ENCODE measurements at places on chromosomes 6 and 20.

DNA sequence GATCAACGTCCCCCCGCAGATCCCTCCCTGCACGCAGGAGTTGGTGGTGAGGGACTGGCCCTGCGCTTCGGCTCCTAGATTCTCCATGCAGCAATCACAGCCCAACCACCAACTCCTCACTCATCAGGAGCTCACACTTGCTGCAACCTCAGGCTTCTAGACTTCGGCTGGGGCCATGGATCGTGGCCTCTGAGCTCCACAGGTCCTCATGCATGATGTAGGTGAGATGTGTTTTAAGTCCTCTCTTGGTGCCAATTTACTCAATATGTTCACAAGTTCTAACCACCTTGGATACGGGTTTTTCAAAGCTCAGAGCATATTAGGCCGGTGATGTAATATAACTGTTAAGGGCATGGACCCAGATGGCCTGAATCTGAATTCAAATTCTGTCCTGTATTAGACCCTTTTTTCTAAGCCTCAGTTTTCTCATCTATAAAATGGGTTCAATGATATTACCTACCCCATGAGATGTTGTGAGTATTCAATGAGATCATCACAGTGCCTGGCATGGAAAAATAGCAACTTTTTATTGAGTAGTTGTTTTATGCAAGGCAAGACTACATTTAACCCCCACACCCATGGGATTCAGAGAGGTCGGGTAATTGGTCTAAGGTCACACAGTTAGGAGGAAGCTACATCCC, 31.0 kb downstream of the SUN5 start:
- DNase-seq = no peak

DNA sequence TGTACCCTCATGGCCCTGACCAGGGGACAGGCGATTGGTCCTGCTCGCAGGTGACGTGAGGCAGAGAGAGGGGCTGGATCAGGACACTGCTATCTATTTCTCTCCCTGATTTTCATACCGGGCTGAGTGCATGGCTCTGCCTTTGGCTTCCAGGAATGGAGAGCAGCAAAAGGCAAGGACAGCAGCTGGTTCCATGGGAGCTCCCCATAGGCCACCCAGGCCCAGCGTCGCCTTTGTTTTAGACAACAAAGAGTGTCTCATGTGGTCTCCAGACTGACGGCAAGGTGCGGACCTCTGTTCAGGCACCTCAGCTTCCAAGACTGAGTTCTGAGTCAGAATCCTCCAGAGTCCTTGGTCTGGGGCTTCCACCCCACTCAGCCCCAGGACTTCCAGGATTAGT, 123.1 kb downstream of the VEGFA start:
- no peak for DNase-seq

- no peak for DNase-seq
Observed at GRCh38 chr20:48716086-48716485, 111.7 kb downstream of the PREX1 start.

GRCh38 chr6:139824864-139825263, 450.4 kb upstream of the CITED2 start:
- DNase-seq = no peak

GRCh38 chr6:32968867-32969684, 682 bp downstream of the BRD2 start:
- DNase-seq = peak; percentile 96

All from MCF 10A (cell line).